ENCODE measurements at places on chromosomes 6 and 20.

DNA sequence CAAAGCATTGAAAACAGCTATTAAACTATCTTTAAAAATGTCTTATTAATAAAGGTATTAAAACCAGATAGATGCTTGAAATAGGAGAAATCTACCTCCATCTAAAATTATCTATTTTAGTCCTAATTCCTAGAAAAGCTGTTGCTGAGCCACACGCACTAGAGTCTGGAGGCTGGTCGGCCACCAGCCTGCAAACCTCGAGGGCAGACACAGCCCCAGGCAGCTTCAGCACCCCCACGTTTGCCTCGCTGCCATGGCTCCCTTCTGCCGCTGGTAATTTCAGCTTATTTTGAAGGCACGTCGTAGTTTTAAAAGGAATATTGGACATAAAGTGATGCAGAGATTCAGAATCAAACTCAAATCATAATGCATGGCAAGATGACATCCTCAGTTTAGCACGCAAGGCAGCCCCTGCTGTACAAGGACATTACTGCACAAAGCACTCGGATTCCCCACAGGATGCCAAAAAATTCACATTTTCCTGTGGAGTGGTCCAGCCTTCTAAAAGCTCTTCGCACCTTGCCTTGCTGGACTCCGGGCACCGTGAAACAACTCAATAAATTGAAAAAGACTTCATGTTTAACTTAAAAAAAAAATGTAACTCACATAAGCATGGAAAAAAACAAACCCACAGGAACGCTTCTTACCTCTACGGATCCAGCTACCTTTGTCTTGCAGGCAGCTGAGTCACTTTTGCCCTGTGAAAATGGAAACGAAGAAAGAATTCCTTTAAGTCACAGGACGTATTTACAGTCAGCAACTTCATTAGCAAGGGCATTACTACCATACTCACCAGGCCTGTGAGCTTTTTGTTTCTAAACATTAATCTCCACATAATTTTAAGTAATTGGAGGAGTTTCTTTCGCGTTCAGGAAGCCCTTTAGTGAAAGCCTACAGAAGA lies 143.4 kb upstream of the RPS6KA2 start:
- DNase-seq = no peak

- DNase-seq = peak; percentile 49
Observed at GRCh38 chr6:27863962-27864905, 48.0 kb downstream of the OR2B2 start.

DNA sequence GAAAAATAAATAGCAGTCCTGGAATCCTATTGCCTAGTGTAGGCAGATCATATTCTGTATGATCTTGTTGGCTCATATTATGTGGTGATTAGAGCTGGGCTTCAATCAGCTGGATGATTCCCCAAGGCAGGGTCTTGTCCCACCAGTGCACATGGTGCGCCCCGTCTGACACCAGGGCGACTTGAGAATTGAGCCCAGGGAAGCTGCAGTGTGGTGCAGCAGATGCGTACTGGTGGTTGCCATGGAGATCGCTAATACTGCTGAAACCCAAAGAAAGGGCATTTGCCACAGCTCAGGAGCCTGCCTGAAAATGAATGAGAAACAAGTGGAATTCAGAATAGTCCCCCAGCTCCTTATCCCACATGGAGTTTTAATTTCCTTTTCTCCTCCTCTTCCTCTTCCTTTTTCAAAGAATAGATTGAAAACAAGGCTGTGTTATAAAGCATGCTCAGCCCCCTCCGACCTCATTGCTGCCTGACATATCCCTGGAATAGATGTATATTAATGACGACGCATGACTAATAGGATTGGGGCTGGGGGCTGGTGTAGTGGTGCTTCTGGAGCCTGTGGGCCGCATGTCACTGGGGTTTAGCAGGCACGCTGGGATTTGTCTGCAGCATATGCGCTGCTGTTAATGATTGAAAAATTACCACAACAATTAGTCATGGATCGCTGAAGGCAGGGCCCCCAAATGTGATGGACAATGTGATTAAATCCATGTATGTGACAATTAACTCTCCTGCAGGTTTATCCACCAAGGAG lies 210.5 kb downstream of the FARS2 start:
- no peak for DNase-seq

- DNase-seq = no peak
Observed at GRCh38 chr20:56579301-56579710, 46.3 kb downstream of the FAM209B start.

GRCh38 chr6:123467392-123467791 lies 169.4 kb downstream of the TRDN start:
- no peak for DNase-seq

Measured in activated naive CD4-positive, alpha-beta T cell treated with anti-CD3 and anti-CD28 coated beads for 36 hours (primary cell).